ENCODE measurements at places on chromosomes 5 and 9. TPM values are rescaled to one million over a fixed set of nuclear protein-coding genes. Genes with fewer than 3 reads are reported as not detected.

GRCh38 chr5:10537624-10538023 lies 26.2 kb upstream of the ANKRD33B start:
- no peak for DNase-seq

ADAMTS12 gene
- 9.1 TPM for total RNA-seq

NR6A1 gene
- 1.0 TPM for total RNA-seq

SPINK7 gene
- not detected for total RNA-seq

RNF208 gene
- not detected for total RNA-seq

GRXCR2 gene
- total RNA-seq = not detected

DND1 gene
- 0.16 TPM for total RNA-seq

ZFP37 gene
- 0.31 TPM for total RNA-seq

SPINK13 gene
- total RNA-seq = not detected

- no peak for DNase-seq
These were observed 498.8 kb downstream of the KIF4B start for GRCh38 chr5:155512329-155512728.

- DNase-seq = no peak
These were observed 3.2 kb downstream of the PIP5KL1 start for GRCh38 chr9:127927201-127927987.

PCDHB14 gene
- total RNA-seq = 18.6 TPM

- DNase-seq = no peak
These were observed 1.1 kb upstream of the LPAR1 start for GRCh38 chr9:111039231-111039906.

GRCh38 chr5:148205044-148205806 lies 2.4 kb downstream of the SPINK6 start:
- no peak for DNase-seq

PPP2R2B gene
- not detected for total RNA-seq

DNA sequence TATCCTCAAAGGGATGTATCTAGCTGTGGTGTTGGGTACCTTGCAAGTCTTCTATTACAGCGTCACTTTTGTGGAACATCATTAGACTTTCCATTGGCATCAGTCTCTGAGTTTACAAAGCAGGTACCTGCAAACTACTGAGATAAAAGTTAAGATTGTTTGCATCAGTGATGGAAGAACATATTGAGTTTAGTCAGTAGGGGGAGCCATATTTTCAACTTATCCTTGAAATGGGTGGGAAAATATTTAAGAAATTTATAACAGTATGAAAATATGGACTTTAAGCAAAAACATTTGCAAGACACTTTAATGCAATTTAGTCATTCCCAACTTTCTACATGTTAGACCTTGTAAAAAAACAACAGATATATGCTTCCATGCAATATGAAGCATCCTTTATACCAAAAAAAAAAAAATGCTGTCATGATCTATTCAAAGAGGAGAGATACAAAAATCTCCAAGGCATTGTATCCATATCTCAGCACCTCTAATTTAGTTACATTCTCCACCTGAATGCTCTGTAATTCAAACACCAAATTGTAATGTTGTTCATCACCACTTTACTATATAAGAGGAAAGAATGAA lies 98.6 kb upstream of the ADAMTS19 start:
- no peak for DNase-seq

TAF11L3 gene
- total RNA-seq = not detected
